ENCODE measurements at places on chromosomes 12 and 14.

- no peak for DNase-seq
Observed at GRCh38 chr12:112792301-112792700, 753 bp downstream of the RPH3A start.

- peak; percentile 54 for DNase-seq
Observed at GRCh38 chr12:92735131-92735721, 32.4 kb downstream of the PLEKHG7 start.

GRCh38 chr12:122117979-122118378 is 39.4 kb downstream of the MLXIP start:
- no peak for DNase-seq

- DNase-seq, result no peak
Observed at GRCh38 chr14:98018628-98019027, 1221.4 kb downstream of the VRK1 start.

DNA sequence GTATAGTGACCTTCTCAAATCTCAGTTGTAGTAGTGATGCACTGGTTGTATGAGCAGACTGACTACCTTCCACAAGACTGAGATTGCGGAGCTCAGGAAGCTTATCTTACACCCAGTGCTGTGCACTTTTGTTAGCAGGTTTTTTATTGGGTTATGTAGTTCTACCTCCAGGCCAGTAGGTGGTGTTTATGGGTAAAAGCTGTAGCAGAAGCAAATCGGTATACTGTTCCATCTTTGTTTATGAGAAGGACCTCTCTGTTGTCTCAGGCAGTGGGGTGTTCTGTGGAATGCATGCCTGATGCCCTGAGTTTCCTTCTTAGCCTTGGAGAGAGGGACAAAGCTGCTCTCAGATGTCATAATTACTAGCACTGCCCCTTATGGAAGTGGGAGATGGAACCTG is 217.8 kb downstream of the LRFN5 start:
- no peak for DNase-seq

DNA sequence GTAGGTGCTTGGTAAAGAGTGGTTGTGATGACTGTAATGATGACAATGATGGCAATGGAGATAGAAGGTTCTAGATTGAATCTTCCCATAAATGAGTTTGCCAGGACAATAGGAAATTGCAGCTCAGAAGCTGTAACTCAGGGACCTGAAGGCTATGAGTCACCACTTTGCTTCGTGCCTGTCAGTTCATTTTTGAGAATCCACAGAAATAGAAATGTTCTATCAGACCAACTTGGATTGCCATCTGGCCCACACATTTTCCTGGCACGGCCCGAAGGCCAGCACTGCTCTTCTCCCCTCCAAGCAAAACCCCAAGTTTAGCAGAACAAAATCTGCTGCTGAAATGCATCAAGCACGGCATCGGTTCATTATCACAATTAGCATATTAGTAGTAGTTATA is 1127.0 kb downstream of the BCL11B start:
- no peak for DNase-seq

GRCh38 chr14:50728836-50729235 is 60.7 kb upstream of the SAV1 start:
- DNase-seq, result no peak

DNA sequence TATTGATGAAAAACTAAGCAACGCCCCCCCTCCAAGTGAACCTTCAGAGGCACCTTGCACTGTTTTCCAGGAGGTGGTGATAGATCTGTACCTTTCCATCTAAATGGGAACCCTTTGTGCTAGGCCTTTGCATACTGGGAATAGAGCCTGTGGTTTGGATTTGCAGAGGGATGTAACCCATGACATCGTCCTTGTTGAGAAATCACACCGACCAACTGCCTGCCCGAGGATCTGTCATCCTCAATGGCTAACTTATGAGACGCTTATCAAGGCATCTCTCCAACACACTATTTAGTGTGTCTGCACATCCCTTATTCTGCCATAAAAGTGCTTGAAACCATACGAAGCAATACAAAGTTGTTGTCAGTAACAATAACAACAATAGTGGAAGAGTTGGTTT is 22.9 kb downstream of the NTN4 start:
- no peak for DNase-seq

GRCh38 chr12:59425798-59426197 is 170.0 kb upstream of the SLC16A7 start:
- no peak for DNase-seq

GRCh38 chr12:121287267-121287954 is 9.1 kb downstream of the CAMKK2 start:
- peak; percentile 33 for DNase-seq

GRCh38 chr12:15276088-15276698 is 46.1 kb upstream of the PTPRO start:
- no peak for DNase-seq

DNA sequence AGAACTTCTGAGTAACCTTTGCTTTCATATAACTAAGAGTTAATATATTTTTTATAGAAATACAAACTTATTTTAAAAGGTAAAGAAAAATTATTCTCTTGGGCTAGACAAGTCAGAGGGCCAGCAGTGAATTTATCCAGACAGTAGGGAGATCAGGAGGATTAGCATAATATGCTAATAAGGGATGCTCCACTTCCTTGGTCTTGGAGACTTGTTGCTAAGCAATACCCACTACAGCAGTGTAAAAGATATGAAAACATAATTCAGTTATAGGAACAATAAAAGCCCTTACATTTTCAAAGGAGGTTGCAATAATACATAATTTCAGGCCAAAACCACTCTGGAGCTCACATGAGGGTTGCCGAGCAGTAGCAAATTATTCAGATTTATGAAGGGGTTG is 615.6 kb downstream of the KCNH5 start:
- DNase-seq, result no peak

DNA sequence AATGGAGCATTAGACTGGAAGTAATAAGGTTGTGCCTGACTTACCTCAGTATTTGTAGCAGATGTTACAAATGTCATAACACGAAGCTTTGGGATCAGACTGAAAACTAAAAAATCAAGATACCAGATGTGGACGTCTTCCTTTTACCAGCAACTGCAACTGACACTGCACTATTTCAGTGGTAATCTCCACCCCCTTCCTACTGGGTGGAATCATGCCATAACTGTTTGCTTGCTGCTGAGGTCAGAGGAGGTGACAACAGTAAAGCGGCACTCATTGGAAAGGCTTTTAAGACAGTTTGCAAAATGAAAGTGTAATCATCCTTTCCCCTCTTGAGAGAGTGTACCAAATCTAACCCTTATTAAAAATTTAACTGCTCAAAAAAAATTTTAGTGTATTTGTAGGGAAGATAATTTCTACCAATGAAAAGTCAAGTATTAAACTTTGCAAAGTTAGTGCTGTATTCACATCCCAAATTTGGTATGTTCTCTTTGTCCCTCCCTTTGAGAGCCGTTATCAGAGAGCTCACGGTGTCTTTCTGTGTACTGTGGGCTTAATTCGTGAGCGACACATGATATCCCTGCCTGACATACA is 420.7 kb downstream of the NPAS3 start:
- DNase-seq, result no peak

DNA sequence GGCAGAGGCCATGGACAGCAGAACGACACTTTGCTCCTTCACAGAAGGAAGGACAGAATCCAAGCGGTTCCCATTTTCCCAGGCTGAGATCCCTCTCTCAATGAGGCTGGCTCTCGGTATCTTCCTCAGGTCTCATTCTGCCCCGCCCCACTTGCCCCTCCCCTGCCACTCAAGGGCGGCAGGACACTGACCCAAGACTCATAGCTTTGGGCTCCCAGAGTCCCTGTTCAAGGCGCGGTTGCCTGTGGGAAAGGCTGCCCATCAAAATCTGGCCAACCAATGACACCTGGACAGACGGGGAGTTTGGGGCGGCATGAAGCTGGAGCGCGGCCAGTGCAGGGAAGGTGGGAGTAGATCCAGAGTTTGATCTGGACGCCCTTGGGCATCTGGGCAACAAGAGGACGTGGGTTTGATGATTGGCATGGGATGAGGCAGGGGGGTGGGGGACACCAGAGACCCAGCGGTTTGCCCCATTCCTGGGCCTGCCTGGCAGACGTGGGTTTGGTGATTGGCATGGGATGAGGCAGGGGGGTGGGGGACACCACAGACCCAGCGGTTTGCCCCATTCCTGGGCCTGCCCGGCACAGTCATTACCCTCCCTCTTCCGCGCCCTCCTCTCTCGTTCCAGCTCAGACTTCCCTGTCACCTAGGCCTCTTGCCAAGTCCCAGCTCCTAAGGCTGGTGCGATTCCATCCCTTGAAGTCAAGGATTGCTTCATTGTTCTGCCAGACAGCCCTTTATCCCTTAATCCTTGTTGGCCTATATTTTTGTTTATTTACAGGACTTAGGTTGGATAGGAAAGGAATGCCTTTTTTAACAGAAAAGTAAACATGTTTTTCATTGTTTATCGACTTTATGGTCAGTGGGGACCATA is 92.1 kb downstream of the NINJ2 start:
- peak; percentile 26 for DNase-seq

Measured in AG04450 (cell line).